ENCODE measurements at places on chromosomes 16 and 17. TPM values are rescaled to one million over a fixed set of nuclear protein-coding genes. Genes with fewer than 3 reads are reported as not detected.

Gene CHST4
- 1.1 TPM for total RNA-seq

Gene C16orf86
- 0.80 TPM for total RNA-seq

Gene KCTD19
- total RNA-seq = 0.62 TPM

Gene RASL10B
- total RNA-seq = 4.3 TPM

Gene VMO1
- total RNA-seq = 0.49 TPM

Gene SDR42E1
- total RNA-seq = 0.33 TPM

Gene CCL23
- total RNA-seq = not detected

Gene CBX8
- 15.3 TPM for total RNA-seq

Gene NLK
- total RNA-seq = 28.0 TPM

Gene MMP28
- total RNA-seq = 1.6 TPM

DNA sequence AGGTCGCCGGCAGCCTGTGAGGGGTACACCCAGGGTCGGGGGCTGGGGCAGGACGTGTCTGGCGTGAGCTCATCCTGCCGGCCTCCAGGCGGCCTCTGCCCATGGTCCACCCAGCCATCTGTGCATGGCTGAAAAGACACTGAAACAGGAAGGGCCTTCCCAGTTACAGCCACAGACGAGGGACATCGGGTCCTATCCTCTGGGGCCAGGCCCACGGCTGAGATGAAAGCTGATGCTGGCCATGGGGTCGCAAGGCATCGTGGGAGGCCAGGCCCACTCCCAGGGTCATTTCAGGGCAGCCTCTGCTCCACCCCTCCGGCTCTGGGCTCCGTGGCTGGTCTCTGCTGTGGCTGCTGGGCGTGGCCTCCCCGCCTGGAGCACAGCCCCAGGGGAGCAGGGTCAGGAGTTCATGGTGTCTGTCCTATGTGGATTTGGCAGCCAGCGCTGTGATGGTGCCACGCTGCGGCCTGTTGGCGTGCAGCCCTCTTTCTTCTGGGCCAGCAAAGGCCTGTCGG, 16.6 kb upstream of the ATP6V0C start:
- no peak for DNase-seq

DNA sequence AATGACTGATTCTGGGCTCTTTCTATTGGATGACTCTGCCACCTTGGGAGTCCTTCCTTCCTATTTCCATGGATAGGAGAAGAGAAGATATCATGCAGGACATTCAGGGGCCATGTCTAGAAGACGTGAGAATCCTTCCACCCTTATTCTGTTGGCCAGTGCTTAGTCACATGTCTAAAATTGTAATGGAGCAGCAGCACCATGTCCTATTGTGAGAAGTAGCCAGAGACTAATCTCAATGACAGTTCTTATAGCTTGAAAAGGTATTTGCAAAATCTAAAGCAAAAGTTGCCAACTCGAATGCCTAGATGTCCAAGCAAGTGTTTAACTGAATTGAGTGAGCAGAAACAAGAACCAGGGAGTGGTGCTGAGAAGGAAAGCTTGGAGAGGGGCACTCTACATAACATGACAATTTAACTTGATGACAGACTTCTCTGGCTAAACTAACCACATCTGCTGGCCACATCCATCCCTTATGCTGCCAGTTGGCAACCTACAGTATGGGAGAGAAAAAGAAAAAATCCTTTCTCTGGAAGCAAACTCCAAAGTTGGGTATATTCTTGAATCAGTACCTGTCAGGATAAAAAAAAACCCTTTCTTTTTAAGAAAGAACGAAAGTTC, 225.7 kb downstream of the CDH13 start:
- no peak for DNase-seq

- no peak for DNase-seq
Measured at GRCh38 chr17:2241823-2242222, 61.8 kb downstream of the SMG6 start.

GRCh38 chr16:56591377-56592060, 2.2 kb downstream of the MT3 start:
- no peak for DNase-seq

- no peak for DNase-seq
Measured at GRCh38 chr16:79883494-79883893, 283.0 kb upstream of the MAF start.

DNA sequence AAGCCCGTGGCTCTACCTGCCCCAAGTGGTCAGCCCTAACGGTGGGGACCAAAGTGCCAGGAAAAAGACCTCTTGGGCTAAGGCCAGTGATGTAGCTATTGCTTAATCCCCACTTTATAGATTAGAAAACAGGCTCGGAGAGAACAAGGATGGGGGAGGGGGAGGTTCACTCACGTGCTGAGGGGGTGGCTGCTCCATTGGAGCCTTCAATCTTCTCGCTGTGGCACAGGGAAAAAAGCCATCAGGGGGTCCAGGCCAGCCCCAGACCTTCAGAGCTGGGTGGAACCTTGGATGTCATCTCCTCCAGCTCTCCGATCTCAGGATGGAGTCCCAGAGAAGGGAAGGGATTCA, 45.9 kb downstream of the SRCIN1 start:
- no peak for DNase-seq

DNA sequence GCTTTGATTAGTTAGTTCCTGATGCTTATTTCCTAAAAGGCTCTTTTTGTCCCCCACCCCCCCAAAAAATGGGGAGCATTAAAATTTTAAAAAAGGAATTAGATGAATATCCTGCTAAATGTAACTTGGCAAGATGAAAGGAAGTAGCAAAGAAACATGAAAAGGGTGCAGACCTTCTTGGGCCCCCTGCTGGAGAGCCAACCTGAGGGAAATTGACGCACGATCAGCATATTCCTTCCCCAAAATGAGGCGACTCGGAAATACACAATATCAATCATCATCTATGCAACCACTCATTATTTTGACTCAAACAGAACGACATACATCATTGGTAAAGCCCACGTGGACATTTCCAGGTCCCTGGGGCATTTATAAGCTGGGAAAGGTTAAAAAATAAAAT, 59.7 kb downstream of the GRIN2A start:
- DNase-seq = no peak

GRCh38 chr17:12665263-12666210, at the start of gene MYOCD:
Gene MYOCD (plus strand): TSS chr17:12665890. CDS start chr17:12666189, 299 bp downstream.
- no peak for DNase-seq

DNA sequence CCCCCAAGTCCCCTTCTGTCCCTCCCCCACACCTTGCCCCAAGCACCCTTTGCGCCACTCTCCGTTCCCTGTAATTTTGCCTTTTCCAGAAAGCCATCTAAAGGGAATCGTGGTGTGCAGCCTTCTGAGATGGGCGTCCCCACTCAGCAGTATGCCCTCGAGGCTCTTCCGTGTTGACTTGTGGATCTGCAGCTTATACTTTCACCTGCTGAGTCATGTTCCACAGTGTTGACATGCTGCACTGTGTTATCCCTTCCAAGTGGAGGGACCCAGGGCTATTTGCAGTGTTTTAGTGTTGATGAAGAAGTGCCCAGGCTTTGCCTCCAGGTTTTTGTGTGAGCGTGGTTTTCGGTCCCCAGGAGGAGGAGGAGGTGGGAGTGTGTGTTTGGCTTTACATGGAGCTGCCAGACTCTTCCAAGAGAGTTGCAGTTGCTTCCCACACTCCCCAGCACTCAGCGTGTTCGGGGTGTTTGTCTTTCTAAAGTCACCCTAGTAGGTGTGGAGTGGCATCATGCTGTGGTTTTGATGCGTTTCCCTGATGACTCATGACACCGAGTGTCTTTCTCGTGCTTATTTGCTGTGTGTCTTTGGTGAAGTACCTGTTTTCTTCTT, 32.1 kb upstream of the JPT2 start:
- DNase-seq = peak; percentile 18

GRCh38 chr17:33704856-33705255, 411.8 kb upstream of the ASIC2 start:
- no peak for DNase-seq

GRCh38 chr17:60604686-60605334, 4.8 kb downstream of the PPM1D start:
- DNase-seq = no peak

Measured in Panc1 (cell line).